ENCODE measurements at places on chromosomes 7 and 10.

DNA sequence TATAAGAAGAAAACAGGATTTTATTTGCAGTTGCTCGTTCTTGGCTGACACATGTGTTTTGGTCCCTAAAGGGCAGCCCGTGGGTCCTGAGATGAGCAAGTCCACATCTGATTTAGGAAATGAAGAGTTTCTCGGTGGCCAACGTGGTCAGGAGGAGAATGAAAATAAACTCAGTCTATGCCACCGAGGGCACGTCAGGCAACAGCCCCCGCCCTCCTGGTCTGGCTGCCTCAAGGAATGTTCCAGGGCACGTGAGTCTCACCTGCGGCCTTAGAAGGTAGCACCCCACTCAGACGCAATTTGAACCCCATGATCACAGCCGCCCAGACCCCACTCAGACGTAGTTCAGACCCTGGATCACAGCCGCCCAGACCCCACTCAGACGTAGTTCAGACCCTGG is 197.2 kb downstream of the ADARB2 start:
- no peak for DNase-seq

DNA sequence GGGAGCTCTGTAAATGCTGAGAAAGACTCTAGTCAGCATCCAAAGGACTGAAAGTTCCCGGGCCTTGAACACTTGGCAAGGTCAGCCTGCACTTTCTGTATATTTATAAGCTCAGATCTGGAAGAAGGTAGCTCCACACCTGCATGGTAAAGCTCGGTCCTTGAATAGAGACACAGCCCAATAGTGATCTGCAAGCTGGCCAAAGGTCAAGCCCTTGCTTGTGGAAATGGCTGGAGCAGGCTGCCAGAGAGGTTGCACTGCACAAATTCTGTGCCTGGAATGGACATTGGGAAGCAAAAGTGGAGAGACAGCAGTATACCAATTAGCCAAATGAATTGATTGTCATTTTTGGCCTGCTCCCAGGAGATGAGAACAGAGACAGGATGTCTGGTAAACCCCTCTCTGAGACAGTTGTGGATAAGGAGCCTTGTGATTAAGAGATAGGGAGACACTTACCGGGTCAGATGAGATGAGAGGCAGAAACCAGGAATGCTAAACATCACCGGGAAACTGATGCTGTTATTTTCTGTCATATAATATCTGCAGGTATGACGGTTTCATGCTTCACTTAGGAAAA is 8.0 kb upstream of the FRA10AC1 start:
- DNase-seq: no peak

DNA sequence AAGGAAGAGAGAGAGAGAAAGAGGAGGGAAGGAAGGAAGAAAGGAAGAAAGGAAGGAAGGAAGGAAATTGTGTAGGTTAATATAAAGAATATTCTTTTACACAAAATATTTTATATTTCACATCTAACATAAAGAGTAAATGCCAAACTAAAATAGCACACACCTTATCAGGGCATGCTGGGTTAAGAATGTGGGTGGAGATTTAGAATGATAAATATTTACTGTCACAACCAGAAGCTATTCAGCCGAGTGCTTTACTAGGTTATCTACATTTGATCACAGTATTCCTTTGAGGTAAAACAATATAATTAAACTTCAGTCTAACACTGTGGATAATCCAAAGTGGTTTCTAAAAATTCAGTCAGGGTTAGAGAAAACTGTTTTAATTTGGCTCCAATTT is 103.3 kb downstream of the SEMA3A start:
- DNase-seq: no peak

DNA sequence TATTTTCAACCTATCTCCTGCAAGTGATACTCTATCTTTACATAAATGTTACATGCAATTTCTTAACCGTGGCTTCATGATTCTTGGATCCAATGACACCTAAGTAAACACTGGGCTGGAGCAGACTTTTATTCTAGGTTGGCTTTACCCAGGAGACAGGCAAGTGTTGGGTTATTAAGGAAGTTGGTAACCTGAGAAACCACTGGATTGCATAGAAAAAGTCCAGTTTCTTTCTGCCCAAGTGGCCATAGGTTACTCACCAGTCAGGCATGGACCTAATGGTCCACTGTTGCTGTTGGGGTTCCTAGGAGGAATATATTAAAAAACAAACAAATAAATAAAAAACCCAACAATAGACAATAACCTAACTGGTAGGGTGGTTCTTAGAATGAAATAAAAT is 112.8 kb downstream of the SEMA3D start:
- no peak for DNase-seq

DNA sequence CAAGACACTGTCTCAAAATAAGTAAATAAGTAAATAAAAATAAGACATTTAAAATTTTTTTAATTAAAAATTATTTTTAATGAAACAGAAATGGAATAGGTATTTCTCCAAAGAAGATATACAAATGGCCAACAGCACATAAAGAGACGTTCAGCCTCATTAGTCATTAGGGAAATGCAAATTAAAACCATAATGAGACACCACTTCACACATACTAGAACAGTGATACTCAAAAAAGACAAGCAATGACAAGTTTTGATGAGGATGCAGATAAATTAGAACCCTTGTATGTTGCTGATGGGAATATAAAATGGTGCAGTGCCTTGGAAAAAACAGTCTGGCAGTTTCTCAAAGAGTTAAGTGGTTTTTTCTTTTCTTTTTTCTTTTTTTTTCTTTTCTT is 26.5 kb upstream of the C10orf67 start:
- no peak for DNase-seq

GRCh38 chr10:109957092-109957797 is 33.9 kb upstream of the XPNPEP1 start:
- DNase-seq: no peak

GRCh38 chr7:139427788-139428187 is 55.7 kb downstream of the KLRG2 start:
- no peak for DNase-seq

DNA sequence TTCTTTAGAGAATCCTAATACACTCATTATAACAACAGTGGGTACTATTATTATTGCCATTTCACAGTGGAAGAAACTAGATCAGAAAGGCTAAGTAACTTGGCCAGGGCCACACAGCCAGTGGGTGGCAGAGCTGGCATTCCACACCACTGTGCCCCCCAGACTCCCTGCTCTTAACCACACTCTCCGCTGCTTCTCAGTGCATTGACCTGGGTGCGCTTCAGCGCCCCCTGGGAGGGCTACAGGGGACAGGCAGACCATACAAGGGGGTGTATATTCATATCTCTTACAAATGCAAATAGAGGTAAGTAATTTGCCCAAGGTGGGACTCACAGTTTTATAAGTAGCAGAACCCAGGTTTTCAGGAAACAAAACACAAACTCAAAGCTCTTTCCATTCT is 77.0 kb upstream of the NMT2 start:
- no peak for DNase-seq

DNA sequence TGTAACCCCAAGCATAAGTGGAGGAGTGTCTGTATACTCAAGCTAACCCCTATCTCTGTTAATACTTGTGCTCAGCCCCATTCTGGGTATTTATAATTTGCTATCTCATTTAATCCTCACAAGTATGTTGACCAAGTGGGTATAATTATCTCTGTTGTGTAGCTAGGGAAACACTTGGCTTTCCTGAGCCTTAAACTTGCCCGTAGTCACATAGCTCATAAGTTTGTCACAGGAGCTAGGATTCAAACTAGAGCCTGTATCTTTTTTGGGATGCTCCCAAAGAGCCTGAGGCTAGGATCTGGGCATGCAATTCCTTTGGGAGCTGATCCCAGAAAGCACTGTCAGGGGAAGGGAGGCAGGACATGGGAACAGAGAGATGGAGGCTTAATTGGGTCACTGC is 377.4 kb downstream of the GALNT17 start:
- DNase-seq: no peak

DNA sequence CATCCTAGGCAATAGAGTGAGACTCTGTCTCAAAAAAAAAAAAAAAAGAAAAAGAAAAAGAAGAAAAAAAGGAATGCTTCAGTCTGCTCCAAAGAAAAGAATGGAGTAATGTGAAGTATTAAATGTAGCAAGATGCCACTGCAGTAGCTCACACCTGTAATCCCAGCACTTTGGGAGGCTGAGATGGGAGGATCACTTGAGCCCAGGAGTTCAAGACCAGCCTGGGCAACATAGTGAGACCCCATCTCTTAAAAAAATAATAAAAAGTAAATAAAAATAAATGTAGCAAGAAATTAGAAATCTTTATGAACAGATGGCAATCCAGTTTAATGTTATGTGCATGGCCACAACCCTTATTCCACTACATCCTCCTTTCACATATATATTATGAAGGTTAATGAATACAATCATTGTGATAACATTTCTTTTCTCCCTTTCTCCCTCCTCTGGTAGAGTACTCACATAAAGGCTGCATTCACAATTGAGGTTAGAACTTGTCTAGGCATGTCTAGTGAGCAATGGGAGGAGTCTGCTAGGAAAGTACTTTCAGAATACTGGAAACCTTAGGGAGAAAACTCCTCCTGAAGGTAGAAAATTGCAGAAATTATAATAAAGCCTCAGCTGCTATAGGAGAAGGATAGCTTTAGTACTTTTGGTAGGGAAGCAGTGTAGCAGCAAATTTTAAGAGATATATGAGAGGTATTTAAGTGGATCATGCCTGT is 20.4 kb downstream of the KLLN start:
- no peak for DNase-seq

DNA sequence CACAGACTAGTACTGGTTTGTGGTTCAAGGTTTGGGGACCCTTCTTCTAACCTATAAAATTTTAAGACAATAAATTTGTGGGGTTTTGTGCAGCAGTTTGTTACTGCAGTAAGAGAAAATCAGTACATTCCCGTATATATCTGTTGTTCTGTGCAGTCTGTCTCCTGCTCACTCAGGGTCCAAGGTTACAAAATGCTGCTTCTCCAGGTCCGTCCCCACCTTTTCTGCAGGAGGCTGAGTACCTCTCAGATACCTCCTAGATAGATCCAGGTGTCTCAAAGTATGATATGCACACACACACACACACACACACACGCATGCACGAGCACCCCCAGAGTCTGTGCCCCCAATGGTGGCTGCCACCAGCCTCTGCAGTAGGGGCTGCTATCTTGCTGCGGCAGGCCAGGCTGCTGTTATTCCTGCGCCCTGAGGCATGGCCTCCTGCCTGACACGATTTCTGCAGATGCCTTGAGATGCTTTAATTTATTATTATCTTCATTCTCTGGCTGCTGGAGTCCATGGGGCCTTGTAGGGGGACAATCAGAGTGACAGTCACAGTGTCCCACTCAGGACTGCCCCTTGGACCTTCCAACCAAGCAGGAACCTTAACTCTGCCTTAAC is 25.2 kb upstream of the ASL start:
- DNase-seq: no peak

DNA sequence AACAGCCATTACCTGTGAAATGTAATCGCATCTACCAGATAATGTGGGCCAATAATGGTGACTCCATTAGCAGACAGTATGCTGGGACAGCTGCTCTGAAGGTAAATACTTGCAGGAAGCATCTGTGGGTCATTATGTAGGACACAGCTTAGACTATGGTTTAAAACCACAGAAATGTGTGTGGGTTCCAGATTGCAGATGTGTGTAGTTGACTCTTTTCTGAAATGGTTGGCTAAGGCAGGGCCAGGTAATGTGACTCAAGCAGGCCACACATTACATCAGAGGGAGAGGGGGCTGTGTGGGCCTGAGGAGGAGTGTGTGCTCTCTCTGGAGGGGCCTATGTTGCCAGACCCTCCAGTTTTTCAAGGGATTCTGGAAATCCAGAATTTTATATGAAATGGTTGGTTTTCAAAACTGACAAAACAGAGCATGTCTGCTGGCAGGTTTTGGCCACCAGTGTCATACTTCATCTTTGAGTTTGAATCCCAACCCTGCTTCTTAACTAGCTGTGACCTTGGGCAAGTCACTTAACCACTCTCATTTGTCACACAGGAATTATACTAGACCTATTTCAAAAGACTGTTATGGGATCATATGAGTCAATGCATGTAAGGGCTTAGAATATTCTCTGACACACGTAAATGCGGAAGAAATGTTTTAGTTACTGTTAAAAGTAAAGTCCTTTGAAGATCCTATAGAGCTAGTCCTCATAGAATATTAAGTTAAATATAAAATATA is 64.5 kb downstream of the MCMBP start:
- DNase-seq: no peak

DNA sequence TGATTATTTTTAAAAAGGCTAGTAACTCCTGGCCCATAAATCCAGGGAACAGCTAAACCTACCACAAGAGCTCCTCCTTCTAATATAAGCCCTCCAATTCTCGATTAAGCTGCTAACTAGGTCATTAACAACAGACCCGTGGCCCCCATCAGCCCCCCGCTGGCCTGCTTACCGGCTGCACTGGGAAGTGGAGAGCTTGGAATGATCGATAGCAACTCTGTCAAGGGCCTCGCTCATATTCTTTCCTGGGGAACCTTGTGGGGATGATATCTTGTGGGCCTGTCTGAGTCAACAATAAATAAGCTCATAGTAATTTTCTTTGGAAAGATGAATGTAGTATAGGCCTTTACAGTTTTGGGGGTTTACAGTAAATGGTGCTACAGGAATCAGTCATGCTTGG is 353.5 kb downstream of the TCERG1L start:
- DNase-seq: no peak

GRCh38 chr10:1203704-1204103 is 147.5 kb downstream of the WDR37 start:
- DNase-seq: no peak

DNA sequence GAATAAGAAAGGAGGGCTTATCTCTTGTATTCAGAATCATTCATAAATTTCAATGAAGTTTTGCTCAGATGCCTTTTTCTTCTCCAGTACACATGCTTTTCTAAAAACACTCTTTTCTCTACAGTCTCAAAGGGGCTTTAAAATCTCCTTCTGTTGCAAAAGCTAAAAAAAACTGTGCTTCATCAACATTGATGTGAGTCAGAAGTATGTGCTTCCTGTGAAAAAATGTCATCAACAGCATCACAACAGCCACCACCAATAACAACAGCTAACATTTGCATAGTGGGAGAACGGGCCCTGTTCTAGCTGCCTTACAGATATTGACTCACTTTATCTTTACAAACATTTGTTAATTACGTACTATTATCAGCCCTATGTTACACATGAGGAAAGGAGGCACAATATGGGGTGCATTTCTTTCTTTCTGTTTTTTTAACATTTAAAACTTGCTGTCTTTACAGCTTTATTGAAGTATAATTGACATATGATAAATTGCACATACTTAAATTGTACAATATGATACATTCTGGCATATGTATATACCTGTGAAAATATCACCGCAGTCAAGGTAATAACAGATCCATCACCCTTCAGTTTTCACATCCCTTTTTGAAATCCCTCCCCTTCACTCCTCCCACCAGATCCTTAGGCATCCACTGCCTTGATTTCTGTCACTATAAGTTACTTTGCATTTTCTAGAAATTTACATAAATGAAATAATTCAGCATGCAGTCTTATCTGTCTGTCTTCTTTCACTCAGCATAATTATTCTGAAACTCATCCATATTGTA is 1605.4 kb upstream of the LRRTM3 start:
- DNase-seq: no peak

- no peak for DNase-seq
These were observed 11.9 kb upstream of the ERVW-1 start for GRCh38 chr7:92489634-92490033.

- no peak for DNase-seq
These were observed 180.0 kb upstream of the SH2B2 start for GRCh38 chr7:102106625-102107024.
